ENCODE measurements at places on chromosomes 6 and 20.
A peak's percentile ranks its signal among the peaks of the same experiment; 100 is the strongest.

DNA sequence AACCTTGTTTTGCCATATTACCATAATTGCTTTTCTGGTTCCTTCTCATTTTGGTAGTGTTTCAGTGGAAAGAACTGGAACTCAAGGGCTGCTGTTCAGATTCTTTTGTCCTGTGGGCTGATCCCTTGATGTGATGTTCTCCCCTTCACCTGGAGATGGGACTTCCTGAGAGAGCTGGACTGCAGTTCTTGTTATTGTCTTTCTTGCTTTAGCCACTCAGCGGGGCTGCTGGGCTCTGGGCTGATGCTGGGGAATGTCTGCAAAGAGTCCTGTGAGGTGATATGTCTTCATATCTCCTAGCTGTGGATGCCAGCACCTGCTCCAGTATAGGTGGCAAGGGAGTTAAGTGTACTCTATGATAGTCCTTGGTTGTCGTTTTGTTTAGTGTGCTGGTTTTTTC lies 79.0 kb downstream of the BCKDHB start:
- no peak for DNase-seq

- DNase-seq, result no peak
Measured at GRCh38 chr6:2911171-2911570, 8.1 kb upstream of the SERPINB9 start.

DNA sequence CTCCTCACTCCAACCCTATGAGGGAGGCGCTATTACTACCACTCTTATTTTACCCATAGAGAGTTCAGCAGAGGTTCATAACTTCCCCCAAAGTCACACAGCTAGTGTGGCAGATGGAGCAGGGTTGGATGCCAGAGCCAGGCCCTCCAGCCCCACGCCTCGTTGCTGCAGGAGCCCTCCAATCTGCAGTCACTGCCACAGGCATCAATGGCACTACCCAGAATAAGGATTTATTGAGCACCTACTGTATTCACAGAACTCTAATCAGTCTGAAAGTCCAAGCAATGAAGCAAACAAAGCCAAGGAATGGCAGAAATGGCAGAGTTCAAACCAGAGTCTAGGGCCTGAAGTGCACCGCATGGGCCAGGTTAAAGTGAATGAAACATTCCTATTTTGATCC lies 144.9 kb downstream of the LPA start:
- no peak for DNase-seq

DNA sequence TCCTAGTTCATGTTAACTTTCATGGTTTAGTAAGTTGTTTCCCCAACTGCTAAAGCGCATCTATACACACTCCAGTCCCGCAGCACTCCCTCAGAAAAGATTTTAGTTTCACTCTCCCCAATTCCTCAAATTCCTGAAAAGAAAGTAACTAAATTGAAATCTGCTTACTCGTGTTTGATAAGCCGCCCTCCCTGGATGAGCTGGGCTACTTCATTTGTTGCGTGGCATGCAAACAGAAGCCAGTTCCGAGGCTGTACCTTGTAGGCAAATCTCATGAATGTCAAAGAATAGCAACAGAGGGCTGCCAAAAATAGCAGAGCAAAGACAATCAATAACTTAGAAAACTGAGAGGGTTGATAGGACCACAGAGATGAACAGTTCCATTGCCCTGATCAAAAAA lies 16.9 kb downstream of the MPC1 start:
- no peak for DNase-seq

- DNase-seq, result no peak
Measured at GRCh38 chr6:4814212-4814611, 38.0 kb downstream of the CDYL start.

- peak; percentile 38 for DNase-seq
Measured at GRCh38 chr6:43308101-43308989, at the start of gene CRIP3. Gene CRIP3, minus strand, starts transcription at chr6:43308826. Its CDS starts 34 bp downstream, at chr6:43308792.

DNA sequence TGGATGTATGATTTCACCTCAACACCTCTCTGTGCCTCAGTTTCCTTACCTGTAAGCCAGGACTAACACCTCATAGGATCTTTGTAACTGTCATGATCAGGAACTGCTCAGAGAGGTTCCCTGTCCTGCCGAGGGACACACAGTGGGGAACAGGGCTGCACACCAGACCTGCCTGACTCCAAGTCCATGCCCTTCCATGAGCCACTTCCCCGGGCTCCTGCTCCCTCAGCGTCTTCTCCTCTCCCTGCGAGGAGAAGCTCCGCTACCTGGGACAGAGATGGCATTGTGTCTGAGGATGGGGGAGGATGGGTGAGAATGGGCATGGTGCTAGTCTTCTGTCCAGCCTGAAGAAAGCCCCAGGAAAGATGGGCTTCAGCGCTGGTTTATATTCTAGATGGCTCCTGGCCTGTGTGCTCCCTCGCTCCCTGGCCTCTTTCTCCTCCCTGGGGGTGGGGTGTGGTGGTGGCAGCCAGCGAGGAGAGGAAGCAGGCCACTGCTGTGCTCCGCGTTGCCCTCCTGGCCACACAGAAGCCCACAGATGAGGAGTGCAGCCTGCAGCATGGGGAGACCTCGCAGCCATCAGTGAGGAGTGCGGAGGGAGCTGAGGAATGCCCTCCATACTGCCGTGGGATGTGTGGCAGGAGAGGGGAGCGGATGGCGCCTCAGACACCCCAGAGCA lies 67.1 kb downstream of the NOL4L start:
- DNase-seq, result no peak

- no peak for DNase-seq
Measured at GRCh38 chr20:8133310-8133768, 1.3 kb downstream of the PLCB1 start.

DNA sequence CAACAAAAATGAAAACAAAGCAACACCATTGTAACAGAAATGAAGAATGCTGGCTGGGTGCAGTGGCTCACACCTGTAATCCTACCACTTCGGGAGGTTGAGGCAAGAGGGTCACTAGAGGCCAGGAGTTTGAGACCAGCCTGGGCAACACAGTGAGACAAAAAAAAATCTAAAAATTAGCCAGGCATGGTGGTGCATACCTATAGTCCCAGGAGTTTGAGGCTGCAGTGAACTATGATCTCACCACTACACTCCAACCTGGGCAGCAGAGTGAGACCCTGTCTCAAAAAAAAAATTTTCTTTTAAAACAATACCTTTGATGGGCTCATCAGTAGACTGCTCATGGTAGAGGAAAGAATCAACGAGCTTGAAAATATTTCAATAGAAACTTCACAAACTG lies 18.5 kb downstream of the NINL start:
- no peak for DNase-seq

DNA sequence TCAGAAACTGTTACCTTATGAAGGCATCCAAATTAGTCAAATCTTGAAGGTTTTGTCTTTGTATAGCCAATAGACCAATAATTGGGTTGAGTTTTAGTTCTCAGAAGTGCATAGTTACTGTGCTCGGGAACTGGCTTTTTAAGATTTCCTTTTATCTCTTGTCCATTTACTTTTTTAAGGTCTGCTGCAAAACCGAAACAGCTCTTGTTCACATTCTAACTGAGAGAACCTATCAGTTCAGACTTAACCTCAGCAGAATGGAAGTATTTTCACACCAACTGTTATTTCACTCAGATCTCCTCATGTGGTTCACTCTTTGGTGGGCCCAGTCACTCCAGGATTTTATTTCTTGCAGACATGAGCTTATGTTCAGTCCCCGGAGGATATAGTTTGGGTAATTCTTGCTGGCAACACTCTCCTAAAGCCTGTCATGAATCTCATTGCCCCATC lies 55.5 kb downstream of the TPBG start:
- no peak for DNase-seq

DNA sequence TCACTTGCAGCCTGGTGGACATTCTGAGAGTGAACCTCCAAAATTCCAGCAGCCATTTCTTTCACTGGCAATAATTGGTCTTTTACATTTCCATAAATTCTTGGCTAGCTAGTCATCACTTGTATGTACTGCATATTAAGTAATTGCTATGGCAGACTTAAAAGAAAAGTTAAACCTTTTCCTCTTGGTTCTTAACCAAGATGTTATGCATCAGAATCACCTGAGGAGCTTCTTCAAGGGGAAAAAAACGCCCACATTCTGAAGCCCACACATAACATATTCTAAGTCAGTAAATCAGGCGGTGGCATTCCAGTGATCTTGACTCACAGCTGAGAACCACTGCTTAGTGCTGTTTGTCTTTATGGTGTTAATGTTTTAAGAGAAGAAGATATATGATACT lies 37.0 kb downstream of the CDC40 start:
- DNase-seq, result no peak

- no peak for DNase-seq
Measured at GRCh38 chr6:89392823-89393222, 19.2 kb downstream of the RRAGD start.

DNA sequence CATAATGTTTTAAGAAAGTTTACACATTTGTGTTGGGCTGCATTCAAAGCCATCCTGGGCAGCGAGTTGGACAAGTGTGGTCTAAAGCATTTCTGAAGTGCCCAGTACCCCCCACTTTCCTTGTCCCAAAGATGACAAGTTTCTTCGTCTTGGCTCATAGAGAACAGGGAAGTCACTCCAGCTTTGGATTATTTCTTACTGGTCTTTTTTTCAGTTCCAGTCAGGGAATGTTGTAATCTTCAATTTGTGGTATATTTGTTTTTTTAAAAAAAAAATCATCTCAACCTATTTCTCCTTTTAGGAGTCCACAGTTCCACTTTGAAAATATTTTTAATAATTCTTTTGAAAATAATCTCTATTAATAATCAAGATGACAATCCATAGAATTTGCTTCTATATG lies 34.0 kb downstream of the SLX4IP start:
- DNase-seq, result no peak

DNA sequence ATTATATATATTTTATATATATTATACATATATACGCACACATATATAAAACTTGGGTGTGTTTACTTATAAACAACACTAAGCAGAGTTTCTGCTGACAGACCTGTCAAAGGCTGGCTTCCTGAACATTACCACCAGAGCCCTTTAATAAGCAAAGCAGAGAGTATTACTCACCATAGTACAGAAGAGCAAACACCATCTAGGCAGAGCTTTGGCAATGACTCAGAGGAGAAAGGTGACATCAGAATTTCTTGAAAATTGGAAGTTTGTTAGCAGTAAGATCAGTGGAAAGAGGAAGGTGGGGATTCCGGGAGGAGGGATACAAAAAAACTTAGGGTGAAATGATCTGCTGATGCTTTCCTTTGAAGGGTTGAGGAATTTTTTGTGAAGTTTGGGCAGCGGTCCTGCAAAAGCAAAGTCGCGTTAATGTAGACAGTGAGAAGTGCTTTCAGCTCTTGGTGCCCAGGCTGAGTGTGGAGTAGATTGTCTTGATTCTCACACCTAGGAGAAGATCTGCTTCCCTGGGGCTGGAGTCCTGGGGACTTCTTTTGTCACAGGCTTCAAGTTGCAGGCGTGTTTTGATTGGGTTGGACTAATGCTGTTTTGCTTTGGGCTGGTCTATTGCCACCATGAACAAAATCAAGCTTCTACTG lies 109.6 kb upstream of the BACH2 start:
- no peak for DNase-seq

- DNase-seq, result no peak
Measured at GRCh38 chr20:44067650-44068081, 119.3 kb downstream of the JPH2 start.

DNA sequence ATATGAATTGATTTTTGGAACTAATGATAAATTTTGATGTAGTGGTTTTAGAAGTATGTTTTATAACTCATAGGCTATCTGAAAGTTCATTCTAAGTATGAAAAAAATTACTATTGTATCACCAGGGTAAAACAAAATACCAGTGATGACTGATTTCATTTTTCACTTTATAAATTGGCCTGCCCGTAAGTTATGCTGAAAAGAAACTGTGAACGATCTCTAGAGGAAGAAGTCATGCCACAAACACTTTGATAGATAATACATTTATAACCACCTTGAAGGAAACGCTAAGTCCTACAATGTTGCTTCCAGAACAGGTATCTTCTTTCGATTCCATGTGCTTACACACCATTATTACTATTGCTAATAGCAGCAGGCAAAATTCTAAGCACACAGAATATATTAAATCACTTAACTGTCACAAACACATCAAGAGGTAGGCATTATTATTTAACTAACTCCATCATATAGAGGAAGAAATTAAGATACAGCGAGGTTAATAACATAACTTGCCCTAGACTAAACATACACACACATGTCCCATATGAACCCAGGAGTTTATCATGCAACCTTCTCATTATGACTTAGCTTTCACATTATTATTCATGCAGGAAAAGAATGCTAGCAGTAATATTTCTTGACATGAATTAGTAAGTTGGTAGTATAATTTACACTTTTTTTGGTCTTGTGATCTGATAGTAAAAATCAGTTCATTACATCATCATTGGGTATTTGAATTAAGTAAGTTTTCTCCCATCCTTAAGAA lies 44.7 kb downstream of the RGS17 start:
- no peak for DNase-seq

- no peak for DNase-seq
Measured at GRCh38 chr20:5127859-5128424, 1.1 kb downstream of the CDS2 start.

DNA sequence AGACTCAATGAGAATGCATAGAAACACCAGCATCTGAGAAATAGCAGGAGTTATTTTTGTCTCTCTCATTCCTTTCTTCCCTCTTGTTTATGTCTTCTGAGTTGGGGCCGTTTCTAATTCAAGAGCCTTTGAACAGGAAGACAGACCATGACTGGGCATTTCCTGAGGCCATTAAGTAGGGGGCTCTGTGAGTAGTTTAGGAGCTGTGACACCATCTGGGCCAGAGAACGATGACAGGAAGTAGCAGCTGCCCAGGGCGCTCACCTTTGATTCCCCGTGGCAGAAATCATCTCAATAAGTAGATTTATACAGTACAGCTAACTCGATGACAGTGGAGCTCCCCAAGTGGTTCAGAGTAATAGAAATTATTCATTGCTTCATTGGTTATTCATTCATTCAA lies 298.4 kb upstream of the PLN start:
- no peak for DNase-seq

GRCh38 chr6:40539853-40540252 lies 47.3 kb downstream of the LRFN2 start:
- DNase-seq, result no peak

DNA sequence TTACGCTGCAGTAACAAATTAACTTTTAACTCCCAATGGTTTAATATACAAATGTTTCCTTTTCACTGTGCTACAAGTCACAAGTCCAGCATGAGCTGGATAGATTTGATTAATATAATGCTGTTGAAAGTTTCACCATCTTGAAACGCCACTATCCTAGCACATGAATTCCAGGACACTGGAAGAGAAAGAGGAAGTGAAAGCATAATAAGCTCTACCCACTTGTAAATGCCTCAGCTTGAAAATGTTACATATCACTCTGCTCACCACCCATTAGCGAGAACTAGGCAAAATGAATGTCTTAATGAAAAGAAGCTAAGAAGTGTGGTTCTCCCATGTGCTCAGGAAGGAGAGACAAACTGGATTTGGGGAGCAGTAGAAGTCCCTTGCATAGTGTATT lies 46.9 kb downstream of the PCSK2 start:
- no peak for DNase-seq

- no peak for DNase-seq
Measured at GRCh38 chr20:32433311-32434021, 75.3 kb downstream of the ASXL1 start.
